ENCODE measurements at places on chromosomes 12 and 14.

- DNase-seq, result peak; percentile 62
Observed at GRCh38 chr12:27013611-27014084, 536 bp downstream of the TM7SF3 start.

DNA sequence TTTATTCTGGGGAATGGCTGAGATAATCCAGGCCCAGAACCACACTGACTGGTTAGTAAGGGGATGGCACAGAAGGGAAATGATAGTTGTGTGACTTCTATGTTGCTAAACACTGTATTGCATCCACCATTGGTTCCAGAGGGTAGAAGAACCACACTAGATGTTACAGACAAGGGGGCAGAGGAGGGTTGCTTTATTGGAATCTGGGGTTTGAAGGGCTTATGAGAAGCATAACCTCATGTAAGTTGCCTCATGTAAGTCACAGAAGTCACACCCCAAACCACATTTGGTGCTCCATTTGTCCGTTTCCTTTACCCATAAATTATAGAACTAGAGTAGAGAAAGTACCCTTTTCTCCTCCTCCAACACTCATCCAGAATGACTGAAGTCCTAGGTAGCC, 5.5 kb upstream of the PSMA6 start:
- DNase-seq, result peak; percentile 61

DNA sequence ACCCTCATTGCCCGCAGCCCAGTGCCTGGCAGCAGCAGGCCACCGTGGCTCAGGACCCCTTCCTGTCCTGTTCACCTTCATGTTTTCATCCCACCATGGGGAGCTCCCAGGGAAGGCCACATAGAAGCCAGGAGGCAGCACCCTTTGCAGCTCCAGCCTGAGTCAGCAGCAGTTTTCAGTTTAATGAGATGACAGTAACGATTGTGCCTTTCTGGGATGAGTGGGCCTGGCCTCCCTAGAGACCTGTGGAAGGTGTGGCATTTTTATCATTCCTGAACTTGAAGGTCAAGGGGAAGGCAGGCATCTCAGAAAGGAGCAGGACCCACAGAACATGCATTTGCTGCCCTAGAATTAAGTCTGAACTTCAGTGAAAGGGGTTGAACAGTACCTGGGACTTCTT, 532.8 kb downstream of the FUT8 start:
- no peak for DNase-seq

GRCh38 chr14:54299410-54300363, 97.1 kb upstream of the CDKN3 start:
- no peak for DNase-seq

GRCh38 chr12:4591180-4591687, 29.2 kb downstream of the DYRK4 start:
- DNase-seq, result no peak

DNA sequence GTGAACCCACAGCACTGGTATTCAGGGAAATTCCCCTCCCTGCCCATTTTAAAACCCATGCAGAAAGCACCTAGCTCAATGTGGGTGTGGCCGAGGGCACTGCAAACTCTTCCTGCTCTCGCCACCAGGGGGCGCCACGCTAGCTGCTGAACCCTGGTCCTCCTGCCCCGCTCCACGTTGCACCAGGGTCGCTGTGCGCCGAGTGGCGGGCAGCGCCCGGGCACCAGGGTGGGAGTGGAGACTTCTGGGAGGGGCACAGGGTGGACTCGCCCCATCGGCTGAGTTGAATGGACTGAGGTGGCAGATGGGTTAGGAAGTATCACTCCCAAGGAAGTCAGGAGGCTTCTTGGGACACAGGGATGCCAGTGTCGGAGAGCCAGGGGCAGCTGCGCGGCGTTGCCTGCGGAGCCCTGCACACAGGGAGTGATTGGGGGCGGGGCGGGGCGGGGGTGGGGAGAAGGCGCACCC, 48.1 kb upstream of the BCL11B start:
- DNase-seq, result peak; percentile 76

DNA sequence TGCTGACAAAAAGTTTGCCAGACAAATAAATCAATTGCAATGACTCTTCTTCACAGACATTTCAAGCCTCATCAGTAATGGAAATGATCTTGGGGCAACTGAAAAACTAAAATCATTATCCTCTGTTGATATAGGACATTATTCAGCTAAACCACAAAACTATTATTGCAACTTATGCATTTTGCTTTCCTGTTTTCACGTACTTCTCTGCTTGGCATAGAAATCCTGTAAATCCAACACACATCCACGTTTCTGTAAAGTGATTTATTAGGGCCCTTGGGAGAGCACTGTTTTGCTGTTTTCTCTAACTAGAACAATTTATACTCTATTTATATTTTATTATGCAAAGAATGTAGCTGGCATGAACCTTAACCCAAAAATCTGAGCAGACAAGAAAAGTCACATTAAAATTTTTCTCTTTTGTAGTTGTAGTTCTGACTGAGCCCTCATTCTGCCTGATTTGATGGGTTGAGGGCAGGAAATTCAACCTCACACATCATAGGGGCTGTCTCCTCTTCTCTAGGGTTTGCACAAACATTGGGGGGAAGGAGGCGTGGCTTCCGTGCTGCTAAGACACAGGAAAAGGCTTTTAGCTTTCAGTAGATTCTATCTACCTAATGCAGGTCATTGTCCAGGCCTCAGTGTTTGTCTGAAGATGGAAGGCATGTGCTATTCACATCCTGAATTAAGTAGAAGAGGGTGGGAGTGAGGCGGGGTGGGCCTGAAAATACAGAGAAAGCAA, 11.5 kb upstream of the NUP107 start:
- peak; percentile 58 for DNase-seq

GRCh38 chr12:6235499-6235898, 35.3 kb downstream of the CD9 start:
- no peak for DNase-seq

DNA sequence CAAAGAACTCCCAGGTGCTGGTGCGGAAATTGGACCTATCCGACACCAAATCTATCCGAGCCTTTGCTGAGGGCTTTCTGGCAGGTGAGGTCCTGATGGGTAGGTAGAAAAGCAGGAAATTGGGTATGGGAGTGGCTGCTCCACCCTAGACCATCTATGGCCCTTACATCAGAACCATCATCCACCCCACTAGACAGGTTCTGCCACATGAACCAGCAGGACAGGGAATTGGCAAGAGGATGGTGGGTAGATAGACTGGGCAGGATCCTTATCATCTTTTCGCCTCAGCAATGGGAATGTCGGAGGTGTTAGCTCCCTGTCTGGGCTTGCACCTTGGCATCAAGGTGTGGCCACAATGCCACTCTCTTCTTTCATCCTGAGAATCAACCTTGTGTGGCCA, 23.5 kb downstream of the RDH12 start:
- DNase-seq, result no peak
